ENCODE measurements at places on chromosomes 4 and X.

- DNase-seq, result no peak
Observed at GRCh38 chrX:15499976-15500375, 631 bp upstream of the BMX start.

DNA sequence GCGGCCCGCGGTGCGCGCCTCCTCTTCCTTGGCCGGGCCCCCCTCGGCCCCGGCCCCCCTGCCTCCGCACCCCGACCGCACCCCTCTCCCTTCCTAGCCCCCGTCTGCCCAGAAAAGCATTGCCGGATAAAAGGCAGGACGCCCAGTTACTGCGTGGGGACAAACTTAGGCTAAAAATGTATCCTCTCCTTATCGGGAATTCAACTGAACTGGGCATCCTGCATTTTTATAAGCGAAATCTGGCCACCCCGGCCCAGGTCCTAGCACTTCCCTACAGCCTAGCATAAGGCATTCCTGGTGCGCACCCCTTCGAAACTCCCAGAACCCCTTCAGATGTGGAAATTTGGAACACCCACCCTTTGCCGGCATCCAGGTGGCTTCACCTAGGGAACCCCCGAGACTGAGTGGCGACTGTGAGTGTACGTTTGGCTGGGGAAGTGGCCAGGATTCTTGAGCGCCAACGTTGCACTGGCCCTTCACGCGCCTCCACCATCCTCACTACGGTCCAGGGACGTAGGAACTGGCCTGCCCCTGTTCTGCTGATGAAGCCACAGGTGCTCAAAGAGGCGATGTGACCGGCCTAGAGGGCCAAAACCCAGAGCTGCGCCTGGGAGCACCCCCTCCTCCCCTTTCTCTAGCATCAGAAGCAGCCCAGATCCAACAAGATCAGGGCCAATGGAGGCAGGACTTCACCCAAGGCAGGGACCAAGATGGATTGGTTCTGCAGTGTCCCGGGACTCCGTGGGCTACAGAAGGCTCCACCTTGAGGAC lies 5.7 kb upstream of the RNF4 start:
- DNase-seq, result no peak

DNA sequence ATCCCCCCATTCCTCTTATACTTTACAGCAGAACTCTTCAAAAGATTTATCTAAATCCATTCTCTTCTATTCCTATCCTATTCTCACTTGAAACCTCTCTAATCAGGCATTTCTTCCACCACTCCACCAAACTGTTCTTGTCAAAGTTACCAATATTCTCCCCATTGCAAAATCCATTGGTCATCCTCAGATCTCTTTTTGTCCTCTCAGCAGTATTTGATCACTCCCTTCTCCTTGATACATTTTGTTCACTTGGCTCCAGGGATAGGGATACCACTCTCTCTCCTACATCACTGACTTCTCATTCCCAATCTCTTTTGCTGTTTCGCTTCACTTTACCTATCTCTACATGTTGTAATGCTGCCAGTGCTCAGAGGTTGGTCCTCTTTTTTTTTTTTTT lies 2.8 kb upstream of the MTMR8 start:
- DNase-seq, result no peak

GRCh38 chr4:122140834-122141233 lies 11.3 kb upstream of the BLTP1 start:
- no peak for DNase-seq

- no peak for DNase-seq
Observed at GRCh38 chrX:22135171-22135711, 103.1 kb downstream of the PHEX start.

- DNase-seq, result no peak
Observed at GRCh38 chr4:155757745-155758265, 1.0 kb upstream of the GUCY1B1 start.

- DNase-seq, result no peak
Observed at GRCh38 chr4:132792310-132792709, 356.8 kb upstream of the PCDH10 start.

Data from NCI-H2081 (cell line).